T-cell (primary cell): ENCODE measurements at places on chromosomes 5 and 9. TPM values are rescaled to one million over a fixed set of nuclear protein-coding genes. Genes with fewer than 3 reads are reported as not detected.

GRCh38 chr9:135410831-135411473 lies 68.6 kb upstream of the PPP1R26 start:
- DNase-seq = no peak

- DNase-seq = no peak
Measured at GRCh38 chr9:138037140-138037539, 159.6 kb downstream of the CACNA1B start.

GRCh38 chr5:171481571-171482433 lies 62.4 kb downstream of the FGF18 start:
- DNase-seq = no peak

GRCh38 chr9:108612513-108612912 lies 243.3 kb downstream of the ACTL7B start:
- no peak for DNase-seq

SEMA6A gene
- total RNA-seq = not detected

SLC36A2 gene
- not detected for total RNA-seq

ADAMTS13 gene
- 2.4 TPM for total RNA-seq

SPINK6 gene
- not detected for total RNA-seq

CERT1 gene
- total RNA-seq = 37.4 TPM

LIX1 gene
- total RNA-seq = not detected
